Naive thymus-derived CD8-positive, alpha-beta T cell (primary cell): ENCODE measurements at places on chromosomes 1 and 21. TPM values are rescaled to one million over a fixed set of nuclear protein-coding genes. Genes with fewer than 3 reads are reported as not detected.
A peak's percentile ranks its signal among the peaks of the same experiment; 100 is the strongest.

GRCh38 chr1:147760481-147761260, at the start of gene GJA5:
Gene GJA5 (minus strand): TSS chr1:147760602. CDS start chr1:147759238, 1,364 bp downstream.
- DNase-seq = no peak

Gene MRAP
- polyA plus RNA-seq = not detected

GRCh38 chr1:45409276-45409675, 69.0 kb upstream of the MUTYH start:
- no peak for DNase-seq

Gene TMPRSS15
- not detected for polyA plus RNA-seq

DNA sequence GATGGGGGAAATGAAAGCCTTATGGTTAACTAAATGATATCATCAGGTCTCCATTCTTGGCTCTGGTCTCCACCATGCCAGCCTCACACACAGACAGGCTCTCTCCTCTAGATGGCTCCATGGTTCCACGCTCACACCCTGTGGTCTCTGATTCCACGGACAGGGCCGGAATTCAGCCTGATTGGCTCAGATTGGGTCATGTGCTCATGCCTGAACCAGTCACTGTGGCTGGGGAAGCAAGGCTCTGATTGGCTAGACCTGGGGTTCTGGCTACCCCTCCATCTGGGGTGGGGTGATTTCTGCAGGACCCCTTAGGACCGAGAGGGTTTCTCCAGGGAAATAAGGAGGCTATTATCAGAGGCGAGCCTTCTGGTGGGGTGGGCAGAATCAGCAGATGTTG, 277.0 kb downstream of the PTPRU start:
- DNase-seq = no peak

- no peak for DNase-seq
Observed at GRCh38 chr1:174044418-174045222, 22.5 kb upstream of the RC3H1 start.

Gene INSRR
- polyA plus RNA-seq = not detected

Gene LRRC38
- not detected for polyA plus RNA-seq

Gene PLA2G4A
- not detected for polyA plus RNA-seq

GRCh38 chr1:154970631-154971340, at the start of gene SHC1:
Gene SHC1 (minus strand): TSS chr1:154970747. CDS start chr1:154970526, 221 bp downstream.
- no peak for DNase-seq

DNA sequence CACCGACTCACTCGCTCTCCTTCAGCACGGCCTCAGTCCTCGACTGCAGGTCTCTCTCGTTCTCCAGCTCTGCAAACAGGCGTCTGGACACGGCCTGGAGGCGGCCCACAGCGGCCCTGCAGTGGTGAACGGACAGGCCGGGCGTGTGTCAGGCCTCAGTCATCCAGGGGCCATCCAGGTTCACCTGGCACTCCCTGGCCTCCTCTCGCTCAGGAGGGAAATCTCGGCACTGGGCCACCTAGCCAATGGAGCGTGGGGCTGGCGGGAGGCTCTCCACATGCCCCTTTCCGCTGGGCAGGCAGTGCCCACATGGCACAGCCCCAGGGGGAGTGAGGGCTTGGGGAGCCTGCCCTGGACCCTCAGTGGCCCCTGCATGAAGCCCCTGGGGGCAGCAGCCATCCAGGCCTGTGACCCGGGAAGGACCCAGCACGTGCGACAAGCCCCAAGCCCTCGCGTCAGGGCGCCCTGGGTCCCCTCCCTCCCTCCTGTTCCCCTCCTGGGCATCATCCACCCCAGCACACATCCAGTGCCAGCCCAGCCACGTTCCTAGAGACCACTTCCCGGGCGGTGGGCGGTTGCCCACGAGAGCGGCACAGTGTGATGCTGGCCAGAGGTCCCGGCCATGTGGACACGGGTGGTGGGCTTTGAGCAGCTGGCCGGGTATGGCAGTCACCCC, 18.1 kb downstream of the CFAP74 start:
- no peak for DNase-seq

Gene NPHS2
- polyA plus RNA-seq = not detected

Gene LRIG2
- 4.0 TPM for polyA plus RNA-seq

GRCh38 chr1:226781937-226782609, 43.0 kb upstream of the ITPKB start:
- no peak for DNase-seq

DNA sequence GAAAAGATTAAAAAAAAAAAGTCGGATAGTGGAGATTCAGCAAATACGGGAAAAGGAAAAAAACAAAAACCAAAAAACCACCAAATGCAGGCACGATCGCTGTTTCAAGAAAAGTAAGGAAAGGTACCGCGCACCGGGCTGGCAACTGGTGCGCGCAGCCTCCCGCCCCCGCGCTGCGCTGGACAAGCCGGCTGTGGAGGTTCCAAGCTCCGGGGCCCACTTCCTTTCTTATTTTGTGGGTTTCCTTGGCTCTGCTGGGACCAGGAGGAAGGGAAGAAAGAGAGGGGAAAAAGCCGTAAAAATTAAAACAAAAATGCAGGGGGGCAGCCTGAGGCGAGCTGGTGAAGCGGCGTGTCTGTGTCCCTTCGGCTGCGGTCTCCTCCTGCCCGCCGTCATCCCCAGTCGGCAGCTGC, 233 bp downstream of the ADAMTS5 start:
- no peak for DNase-seq

Gene PIGV
- 14.4 TPM for polyA plus RNA-seq

DNA sequence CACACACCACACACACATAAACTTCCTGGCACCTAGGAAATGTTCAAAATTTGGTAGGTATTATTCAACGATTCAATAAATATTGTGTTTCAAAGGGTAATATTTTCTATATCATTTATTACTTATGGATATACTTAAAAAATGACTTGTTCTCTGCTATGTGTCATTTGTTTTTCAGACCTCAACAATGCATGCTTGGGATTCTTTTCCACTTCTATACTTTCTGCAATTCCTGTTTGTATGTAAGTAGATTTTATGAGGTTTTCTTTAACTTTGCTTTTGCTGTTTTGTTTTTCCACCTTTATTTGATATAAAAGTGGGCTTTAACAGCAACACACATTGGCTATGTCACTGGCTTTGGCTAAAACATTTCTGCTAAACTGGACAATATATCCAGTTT, 3.5 kb downstream of the CEP170 start:
- no peak for DNase-seq

DNA sequence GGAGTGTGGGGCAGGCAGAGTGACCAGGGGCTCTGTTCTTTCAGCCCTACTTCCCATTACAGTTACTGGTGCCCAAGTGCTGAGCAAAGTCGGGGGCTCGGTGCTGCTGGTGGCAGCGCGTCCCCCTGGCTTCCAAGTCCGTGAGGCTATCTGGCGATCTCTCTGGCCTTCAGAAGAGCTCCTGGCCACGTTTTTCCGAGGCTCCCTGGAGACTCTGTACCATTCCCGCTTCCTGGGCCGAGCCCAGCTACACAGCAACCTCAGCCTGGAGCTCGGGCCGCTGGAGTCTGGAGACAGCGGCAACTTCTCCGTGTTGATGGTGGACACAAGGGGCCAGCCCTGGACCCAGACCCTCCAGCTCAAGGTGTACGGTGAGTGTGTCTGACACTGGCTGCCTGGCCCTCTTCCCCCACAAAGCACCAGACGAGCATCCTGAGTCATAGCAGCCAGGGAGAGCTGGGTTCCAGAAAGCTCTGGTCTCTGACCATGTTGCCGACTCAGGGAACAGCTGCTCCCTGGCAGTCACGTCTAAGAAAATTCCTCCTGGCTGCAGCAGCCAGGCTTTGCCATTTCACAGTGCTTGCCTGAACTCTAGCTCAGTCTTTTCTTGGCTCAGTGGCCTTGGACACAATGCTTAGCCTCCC, 3.3 kb downstream of the SLAMF8 start:
- DNase-seq = no peak

Gene GAS5
- 660 TPM for polyA plus RNA-seq

- DNase-seq = no peak
Observed at GRCh38 chr1:175481126-175482070, 262.0 kb downstream of the TNR start.

- DNase-seq = no peak
Observed at GRCh38 chr21:38269576-38269936, 12.8 kb downstream of the KCNJ15 start.

GRCh38 chr1:78649628-78650027, at the start of gene IFI44:
Gene IFI44 (plus strand): TSS chr1:78649831. CDS start chr1:78650196, 365 bp downstream.
- DNase-seq = peak; percentile 64

DNA sequence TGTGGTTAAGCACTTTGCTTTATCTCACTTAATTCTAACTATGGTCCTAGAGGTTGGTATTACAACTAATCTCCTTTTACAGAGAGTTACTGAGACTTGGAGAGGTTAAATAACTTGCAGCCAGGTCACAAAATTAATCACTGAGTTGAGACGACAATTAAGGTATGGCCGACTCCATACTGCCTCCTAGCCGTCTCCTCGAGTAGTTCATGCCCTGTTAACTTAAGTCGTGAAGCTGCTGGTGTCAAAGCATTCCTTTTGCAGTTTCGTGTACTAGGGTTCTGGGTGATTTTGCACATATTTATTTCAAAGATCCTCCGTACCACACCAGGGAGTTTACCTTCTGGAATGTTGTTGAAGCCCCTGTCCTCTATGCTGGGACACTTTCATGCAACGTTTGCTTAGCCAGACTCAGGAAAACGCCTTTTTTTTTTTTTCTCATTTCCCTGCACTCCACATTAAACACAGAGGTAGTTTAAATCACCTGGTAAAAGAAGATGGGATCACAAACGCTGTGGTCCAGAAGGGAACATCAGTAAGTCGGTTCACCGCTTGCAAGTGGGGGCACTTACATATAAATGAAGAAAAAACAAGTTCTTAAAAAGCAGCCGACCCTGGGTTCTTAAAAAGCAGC, 570 bp upstream of the NEK7 start:
- DNase-seq = peak; percentile 72

GRCh38 chr1:37723390-37724078, 31.2 kb downstream of the CDCA8 start:
- no peak for DNase-seq

DNA sequence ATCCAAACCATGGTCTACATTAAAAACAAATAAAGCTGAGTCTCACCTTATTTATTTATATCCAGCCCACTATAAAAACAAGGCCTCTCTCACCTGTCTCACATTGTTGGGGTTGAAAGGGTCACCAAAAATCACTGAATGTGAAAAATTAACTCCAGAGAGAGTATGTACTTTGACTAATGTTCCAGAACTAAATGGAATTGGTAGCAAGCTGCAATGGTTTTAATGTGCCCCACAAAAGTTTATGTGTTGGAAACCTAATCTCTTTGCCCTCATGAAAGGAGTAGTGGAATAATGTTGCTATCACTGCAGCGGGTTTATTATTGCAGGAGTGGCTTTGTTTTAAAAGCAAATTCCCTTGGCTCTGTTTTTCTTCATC, 230.3 kb downstream of the LTN1 start:
- no peak for DNase-seq

Gene SH3D21
- polyA plus RNA-seq = not detected

- no peak for DNase-seq
Observed at GRCh38 chr21:42199868-42200463, 19.0 kb upstream of the ABCG1 start.

DNA sequence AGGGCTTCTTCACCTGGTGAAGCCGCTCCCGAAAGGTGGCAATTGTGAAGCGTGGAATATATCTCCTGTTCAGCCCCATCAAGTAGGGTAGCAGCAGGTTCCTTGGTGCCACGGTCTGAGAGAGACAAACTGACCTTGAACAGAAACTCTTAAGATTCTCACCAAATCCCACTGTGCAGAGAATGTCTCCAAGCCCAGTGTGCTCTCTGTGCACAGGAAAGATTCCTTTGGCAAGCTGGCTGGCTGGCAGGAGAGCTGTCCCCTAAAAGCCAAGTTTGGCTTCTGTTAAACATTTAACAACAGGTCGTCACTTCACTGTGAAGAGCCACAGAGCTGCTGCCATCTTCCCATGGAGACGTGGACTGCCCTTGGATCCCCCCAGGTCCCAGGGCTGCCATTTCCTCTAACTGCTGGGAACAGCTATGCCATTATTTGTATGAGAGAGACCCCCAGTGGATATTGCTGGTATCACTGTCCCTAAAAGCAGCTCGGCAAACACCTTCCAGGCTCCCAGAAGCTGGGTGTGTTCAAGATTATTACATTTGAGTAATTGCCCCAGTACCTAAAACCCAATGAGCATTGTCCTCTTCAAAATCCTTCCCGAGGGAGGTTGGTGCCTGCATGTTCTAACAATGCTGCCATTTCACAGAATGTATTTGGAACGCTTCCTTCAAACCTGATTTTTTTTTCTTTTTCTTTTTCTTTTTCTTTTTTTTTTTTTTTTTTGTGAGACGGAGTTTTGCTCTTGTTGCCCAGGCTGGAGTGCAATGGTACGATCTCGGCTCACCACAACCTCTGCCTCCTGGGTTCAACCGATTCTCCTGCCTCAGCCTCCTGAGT, 71.8 kb downstream of the CD58 start:
- peak; percentile 53 for DNase-seq

DNA sequence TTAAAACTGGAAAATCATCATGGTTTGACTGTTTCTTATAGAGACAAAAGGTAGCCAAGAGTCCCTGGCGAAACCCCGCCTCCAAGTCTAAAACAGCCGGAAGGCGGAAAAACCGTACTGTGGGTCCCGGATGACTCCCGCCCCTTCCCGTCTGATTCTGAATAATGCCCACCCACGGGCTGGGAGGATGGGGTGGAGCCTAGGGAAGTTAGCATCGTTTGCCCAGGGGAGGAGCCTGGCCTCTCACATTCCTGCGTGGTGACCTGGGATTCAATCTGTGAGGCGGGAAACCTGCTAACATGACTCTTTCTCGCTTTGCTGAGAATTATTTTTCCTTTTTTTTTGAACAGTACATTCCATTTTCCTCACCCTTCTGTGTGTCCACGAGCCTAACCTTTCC, 124.9 kb downstream of the KCNK1 start:
- no peak for DNase-seq

Gene SPRR2A
- not detected for polyA plus RNA-seq

DNA sequence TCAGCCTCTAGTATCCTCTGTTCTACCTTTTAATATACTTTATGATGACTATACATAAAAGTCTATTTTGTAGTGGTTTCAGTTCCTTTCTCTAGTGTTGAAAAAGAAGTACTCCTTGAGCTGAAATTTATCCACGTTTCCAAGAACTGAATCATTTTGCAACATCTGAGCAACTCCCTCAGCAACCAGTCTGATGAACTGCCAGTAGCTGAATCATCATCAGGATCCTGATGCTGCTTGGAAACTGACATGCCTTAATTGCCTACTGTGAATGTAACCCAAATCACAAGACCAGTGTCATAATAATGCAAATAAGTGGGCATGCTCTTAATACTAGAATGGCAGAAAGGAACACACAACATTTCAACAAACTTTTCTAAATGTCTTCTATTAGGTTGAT, 103.3 kb downstream of the CYYR1 start:
- DNase-seq = no peak

Gene ZFP69
- polyA plus RNA-seq = 6.2 TPM

Gene ZNF672
- 19.6 TPM for polyA plus RNA-seq
